Frontal cortex (tissue), 4 donors: ENCODE measurements at places on chromosomes 12 and 14.

DNA sequence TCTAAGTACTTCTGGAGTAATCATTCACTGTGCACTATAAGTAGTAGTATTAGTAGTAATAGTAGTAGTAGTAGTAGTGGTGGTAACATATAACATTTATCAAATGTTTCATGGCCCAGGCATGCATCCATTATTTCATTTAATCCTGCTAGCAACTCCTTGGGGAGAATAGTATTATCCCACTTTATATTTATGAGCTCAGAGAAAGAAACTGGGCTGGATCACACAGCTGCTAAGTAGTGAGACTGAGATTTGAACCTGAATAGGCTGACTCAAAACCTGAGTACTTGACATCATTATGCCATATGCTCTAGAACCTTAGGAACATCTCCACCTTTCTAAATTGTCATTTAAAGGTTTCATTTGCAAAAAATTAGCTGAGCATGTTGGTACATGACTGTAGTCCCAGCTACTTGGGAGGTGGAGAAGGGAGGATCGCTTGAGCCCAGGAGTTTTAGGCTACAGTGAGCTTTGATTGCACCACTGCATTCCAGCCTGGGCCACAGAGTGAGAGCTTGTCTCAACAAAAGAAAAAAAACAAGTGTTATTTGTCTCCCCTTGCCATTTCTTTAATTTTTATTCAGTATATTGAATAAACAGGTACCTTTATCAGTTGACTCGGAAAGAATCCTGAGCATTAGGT is 11.4 kb upstream of the NID2 start:
- no peak for DNase-seq

DNA sequence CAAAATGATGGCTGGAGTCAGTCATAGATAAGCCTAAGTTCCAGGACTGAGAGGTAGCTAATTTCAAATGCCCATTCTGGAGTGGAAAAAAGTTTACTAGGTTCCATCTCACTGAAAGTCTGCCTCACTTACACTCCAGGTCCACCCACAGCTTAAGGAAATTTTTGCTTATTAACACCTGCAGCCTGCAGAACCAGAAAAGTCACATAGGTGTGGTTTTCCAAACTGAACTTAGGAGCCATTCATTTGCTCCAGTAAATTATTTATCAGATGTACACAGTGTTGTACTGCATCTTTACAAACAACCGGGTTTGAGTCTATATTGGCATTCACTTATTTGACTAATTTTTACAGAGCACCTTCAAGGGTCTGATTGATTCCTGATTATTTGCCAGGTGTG is 157.4 kb upstream of the ARID2 start:
- no peak for DNase-seq

- no peak for DNase-seq
Observed at GRCh38 chr12:116808113-116809105, 70.3 kb downstream of the RNFT2 start.

DNA sequence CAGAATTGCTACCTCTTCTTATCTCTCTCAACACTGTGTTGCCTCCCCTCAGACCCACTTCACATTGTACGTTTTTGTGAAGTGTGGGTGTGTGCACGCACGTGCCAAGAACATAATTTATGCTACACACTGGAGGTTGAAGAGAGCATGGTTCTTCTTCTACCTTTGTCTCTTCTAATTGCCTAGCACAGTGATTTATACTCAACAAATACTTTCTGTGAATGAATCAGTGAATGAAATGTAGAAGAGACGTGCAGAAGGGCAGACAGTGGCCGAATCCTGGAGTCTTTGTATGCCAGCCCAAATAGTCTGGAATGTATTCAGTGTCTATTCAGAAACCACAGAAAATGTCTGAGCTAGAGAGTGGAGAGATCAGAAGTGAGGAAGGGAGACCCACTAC is 4.6 kb upstream of the SAMD4A start:
- DNase-seq, result no peak

- DNase-seq, result no peak
Observed at GRCh38 chr12:64813723-64814122, 10.7 kb upstream of the TBC1D30 start.

- DNase-seq, result no peak
Observed at GRCh38 chr12:67827820-67828383, 161.3 kb upstream of the IFNG-AS1 start.

DNA sequence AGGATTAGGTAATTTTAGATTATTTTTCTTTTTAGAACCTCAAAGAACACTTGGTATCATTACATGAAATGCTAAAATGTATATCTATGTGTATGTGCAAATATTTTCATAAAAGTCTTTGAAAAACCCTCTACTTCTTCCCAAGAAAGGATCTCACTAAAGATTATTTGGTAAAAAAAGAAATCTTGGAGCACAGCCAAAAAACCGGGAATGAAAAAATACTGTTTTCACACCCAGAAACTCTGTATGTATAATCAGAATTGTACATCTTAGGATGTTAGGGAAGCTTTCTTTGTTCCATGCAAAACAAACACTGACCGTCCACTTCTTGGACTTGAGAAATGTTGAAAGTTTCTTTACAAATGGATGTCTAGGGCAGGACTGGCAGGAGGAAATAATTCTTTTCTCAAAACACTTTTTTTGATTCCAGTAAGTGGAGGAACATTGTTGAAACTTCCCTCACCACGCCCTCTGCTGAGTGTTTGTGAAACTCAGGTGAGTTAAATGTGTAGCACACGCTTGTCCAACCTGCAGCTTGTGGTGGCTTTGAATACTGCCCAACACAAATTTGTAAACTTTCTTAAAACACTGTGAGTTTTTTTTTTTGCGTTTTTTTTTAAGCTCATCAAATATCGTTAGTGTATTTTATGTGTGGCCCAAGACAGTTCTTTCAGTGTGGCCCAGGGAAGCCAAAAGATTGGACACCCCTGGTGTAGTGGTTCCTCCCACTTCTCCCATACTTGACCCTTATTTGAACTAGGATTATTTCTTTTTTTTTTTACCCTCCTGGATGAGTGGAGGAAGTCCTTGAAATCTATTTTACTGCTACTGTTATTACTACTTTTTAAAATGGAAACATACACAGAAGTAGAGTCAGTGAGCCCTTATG is 26.6 kb downstream of the FBXO34 start:
- no peak for DNase-seq

GRCh38 chr12:120856980-120857379 is 47.2 kb downstream of the SPPL3 start:
- DNase-seq, result no peak

- no peak for DNase-seq
Observed at GRCh38 chr14:25628390-25628789, 578.4 kb upstream of the STXBP6 start.

- DNase-seq, result no peak
Observed at GRCh38 chr12:90245391-90245790, 536.8 kb upstream of the ATP2B1 start.

GRCh38 chr12:6827437-6827911 is 733 bp upstream of the P3H3 start:
- DNase-seq, result peak; percentile 80

DNA sequence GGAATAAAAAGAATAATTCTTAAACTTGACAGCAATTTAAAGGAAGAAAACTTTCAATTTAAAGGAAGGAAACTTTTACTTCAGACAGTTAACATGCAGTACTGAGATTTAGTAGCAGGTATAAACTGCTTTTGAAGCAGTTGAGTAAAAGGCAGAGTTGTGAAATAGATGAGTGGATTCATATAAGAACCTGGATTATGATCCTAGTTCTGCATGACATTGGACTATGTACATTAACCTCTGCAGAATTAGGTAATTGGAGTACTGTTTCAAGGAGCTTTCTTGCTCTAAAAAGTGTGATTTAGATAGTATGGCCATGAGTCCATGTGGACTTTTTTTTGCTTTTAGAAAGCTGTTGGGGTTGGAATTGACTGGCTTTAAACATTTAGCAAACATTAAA is 29.7 kb downstream of the ATP2A2 start:
- DNase-seq, result no peak

DNA sequence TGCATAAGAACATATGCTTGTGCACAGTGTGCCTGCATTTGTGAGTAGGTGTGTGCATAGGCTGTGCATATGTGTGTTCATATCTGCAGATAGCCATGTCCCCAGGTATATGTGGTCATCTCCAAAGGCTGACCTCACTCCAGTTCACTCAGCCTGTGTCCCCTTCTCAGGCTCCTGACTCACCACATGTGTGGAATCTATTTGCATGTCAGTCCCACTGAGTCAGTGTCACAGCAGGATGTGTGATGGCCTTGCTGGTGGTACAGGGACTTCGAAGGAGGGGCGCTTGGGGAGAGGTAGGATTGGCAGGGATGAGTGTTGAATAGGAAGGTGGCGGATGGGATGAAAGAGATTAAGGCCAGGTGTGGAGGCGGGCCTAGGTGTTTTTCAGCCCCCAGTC is 35.5 kb downstream of the KRT80 start:
- no peak for DNase-seq
